Left ventricle myocardium inferior (tissue), 1 donor: ENCODE measurements at places on chromosomes 16 and 17.

DNA sequence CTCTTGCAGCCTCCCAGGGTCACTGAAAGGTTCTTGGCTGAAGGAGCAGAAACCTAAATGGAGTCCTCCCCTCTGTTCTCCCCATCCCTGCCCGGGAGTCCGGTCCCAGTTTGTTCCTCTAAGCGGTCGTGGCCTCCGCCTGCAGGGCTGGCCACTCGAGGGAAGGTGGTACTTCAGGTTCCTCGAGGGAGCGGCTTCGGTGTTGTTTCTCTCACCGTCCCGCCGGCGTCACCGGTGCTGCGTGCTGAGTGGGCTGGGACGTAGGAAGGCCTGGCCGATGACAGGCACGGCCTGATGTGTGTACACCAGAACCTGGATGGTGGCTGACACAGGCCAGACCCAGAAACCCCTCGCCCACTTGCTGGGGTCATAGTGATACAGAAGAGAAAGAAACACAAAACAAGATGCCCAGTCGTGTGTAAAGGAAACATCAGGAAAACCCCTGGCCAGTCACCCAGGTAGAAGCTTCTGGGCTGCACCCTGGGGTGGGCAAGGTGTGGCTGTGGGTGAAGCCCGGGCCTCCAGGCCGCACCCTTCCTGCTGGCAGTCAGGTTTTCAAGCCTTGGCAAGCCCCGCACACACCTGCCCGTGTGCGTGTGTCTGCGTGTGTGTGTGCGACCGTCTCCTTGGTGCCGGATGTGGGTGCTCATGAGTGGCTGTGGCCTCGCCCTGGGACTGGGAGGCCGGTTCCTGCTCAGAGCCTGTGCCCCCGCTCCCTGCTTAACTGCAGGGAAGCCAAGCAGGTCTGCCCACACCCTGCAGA lies 52.0 kb downstream of the BAIAP2 start:
- DNase-seq = no peak

DNA sequence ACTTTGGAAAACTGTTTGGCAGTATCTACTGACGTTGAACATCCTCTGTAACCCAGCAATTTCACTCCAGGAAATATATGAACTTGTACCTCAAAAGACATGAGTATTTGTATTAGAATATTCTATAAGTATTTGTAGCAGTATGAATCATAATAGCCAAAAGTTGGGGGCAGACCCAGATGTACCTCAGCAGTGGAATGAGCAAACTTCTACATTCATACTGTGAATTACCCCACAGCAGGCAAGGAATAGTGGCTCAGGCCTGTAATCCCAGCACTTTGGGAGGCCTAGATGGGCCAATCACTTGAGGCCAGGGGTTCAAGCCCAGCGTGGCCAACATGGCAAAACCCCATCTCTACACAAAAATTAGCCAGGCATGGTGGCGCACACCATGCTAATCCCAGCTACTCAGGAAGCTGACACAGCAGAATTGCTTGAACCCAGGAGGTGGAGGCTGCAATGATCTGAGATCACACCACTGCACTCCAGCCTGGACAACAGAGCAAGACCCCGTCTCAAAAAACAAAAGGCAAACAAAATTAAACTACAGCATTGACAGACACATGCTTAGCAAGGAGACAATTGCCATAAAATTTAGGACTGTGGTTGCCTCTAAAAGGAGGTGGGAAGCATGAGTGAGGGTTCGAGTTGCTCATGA lies 11.2 kb upstream of the HELZ start:
- DNase-seq = no peak

GRCh38 chr17:45747911-45748310 lies 36.2 kb upstream of the CRHR1 start:
- no peak for DNase-seq

DNA sequence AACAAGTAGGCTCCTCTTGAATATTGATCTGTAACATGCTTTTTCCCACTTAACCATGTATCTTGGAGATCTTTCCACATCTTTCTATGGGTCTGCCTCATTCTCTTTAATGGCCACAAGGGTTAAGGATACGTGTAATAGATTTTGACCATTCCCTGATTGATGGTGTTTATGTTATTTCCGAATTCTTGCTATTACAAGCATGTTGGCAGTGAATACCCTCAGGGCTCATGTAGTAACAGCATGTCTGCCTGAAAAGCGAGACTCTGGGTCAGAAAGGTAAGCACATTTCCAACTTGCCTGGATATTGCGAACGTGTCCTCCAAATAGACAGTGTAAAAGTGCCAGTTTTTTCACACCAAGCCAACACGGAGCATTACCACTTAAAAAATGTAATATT lies 5.0 kb downstream of the TAC4 start:
- DNase-seq = no peak

- DNase-seq = peak; percentile 60
Observed at GRCh38 chr17:81400154-81400977, 5.1 kb downstream of the BAHCC1 start.

DNA sequence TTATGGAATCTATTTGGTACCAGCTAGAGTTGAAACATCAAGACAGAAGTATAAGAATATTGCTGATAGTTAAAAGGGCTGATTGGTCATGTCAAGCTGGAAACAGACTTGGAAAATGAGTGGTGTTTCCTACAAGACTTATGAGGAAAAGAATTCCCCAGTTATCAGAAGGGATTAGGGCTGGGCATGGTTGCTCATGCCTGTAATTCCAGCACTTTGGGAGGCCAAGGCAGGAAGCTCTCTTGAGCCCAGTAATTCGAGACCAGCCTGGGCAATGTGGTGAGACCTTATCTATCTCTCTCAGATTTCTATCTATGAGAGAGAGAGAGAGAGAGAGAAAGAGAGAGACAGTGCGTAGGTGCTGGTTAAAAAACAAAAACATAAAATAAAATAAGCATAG lies 139.5 kb upstream of the PMFBP1 start:
- DNase-seq = no peak

DNA sequence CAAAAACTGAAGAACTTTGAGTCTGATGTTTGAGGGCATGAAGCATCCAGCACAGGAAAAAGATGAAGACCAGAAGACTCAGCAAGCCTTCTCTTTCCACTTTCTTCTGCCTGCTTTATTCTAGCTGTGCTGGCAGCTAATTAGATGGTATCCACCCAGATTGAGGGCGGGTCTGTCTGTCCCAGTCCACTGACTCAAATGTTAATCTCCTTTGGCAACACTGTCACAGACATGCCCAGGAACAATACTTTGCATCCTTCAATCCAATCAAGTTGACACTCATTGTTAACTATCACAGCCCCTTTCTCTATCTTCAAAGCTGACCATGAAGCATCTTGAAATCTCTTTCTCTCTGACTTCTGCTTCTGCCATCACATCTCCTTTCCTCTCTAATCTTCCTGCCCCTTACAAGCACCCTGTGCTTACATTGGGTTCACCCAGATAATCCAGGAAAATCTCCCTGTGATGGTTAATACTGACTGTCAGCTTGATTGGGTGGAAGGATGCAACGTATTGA lies 115.9 kb upstream of the CDH13 start:
- no peak for DNase-seq
